Mucosa of gallbladder (tissue), 1 donor: ENCODE measurements at places on chromosomes 7 and 10.
A peak's percentile ranks its signal among the peaks of the same experiment; 100 is the strongest.

- no peak for DNase-seq
Measured at GRCh38 chr7:47579458-47579857, 2.5 kb downstream of the TNS3 start.

- DNase-seq: peak; percentile 13
Measured at GRCh38 chr10:78620985-78621799, 447.6 kb upstream of the ZMIZ1 start.

GRCh38 chr10:71975871-71976725 is 11.9 kb downstream of the CHST3 start:
- DNase-seq: peak; percentile 61

GRCh38 chr7:114789161-114789560 is 132.7 kb upstream of the MDFIC start:
- no peak for DNase-seq
